ENCODE measurements at places on chromosomes 11 and 22. TPM values are rescaled to one million over a fixed set of nuclear protein-coding genes. Genes with fewer than 3 reads are reported as not detected.

C22orf42 gene
- not detected for total RNA-seq

OR5L2 gene
- not detected for total RNA-seq

ZNF214 gene
- 1.8 TPM for total RNA-seq

VSIG10L2 gene
- total RNA-seq = not detected

MYRF gene
- 0.16 TPM for total RNA-seq

NECTIN1 gene
- total RNA-seq = 6.7 TPM

OR4D5 gene
- total RNA-seq = not detected

ANO9 gene
- total RNA-seq = not detected

RFPL2 gene
- not detected for total RNA-seq

MMP13 gene
- not detected for total RNA-seq

MRGPRE gene
- total RNA-seq = not detected

SLC22A8 gene
- not detected for total RNA-seq

OR5A1 gene
- total RNA-seq = not detected

POU2AF1 gene
- total RNA-seq = not detected

TALDO1 gene
- 249 TPM for total RNA-seq

DNA sequence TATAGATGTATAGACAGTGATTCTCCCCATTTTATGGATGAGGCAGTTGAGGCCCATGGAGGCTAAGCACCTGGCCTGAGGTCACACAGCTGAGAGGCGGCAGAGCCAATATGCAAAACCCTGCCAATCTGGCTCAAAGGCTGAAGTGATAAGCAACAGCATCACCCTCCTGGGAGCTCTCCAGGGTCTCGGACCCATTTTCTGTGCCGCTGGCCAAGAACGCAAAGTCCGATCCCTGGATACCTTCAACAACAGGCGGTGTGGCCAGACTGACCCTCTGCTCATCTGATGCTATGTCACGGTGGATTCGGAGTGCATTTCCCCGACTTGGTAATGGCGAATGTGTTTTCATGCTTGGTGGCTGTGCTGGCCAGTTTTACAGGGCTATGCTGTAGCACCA, 595.0 kb downstream of the TBC1D22A start:
- DNase-seq = no peak

- DNase-seq = no peak
These were observed 153.0 kb downstream of the MPPED1 start for GRCh38 chr22:43564859-43565258.

DNA sequence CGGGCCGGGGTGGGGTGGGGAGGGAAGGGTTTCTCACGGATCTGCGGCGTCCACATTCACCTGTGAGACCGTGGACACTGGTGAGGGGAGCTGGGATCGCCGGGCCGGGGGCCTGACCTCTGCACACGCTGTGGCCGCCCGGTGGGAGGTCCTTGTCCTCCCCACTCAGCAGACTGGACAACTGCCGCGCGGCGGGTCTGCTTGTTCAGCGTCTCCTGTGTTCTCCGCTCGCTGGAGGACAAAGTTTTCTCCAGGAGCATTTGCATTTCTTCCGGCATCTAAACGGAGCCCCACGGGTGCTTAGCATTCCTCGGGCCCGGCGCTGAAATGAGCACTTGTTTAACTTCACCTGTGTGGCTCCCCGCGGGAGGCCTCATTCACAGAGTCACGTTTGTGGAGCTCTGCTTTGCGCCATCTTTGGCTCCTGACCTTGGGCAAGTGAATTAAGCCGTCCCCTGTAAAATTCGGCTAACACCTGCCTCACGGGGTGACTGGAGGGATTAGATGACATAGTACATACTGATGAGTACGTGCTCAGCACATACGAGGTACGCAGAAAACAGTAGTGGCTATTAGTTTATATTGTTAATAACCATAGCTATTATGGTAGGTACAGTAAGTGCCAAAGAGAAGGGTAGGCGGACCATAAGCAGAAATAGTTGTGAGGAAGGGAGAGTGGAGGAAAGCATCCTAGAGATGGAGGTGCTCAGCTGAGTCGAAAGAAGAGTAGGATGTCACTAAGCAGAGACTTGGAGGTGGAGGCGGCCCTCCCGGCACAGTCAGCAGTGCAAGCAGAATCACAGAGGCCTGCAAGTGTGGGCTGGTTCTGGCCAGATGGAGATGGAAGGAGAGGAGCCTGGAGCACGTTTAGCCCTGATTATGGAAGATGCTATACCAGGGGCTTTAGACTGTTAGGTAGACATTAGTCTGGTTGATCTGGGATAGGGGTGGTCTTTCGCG, 885 bp downstream of the TRMU start:
- peak; percentile 28 for DNase-seq

- no peak for DNase-seq
These were observed 43.6 kb downstream of the TMEM135 start for GRCh38 chr11:87081358-87081757.

GRCh38 chr11:69683764-69684333, 8.7 kb upstream of the LTO1 start:
- DNase-seq = no peak

DNA sequence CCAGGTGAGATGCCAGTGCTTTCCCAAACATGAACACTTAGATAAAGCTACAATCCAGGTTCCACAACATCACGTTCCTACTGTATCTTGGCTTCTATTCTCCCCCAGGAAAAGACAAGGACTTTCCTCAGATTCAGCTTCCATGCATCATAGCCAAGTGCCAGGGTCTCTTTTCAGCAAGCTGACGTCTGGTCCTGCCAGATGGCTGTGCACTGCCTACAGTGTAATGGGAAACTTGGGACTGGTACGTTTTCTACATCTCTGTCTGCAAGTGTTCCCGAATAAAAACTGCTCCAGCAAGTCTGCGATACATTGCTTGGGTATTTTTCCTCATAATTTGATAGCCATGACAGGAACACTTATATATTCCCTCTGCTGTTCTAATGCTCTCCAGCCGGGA, 412.5 kb downstream of the FAM181B start:
- no peak for DNase-seq

GRCh38 chr11:116229236-116229970, 543.4 kb downstream of the BUD13 start:
- no peak for DNase-seq

DNA sequence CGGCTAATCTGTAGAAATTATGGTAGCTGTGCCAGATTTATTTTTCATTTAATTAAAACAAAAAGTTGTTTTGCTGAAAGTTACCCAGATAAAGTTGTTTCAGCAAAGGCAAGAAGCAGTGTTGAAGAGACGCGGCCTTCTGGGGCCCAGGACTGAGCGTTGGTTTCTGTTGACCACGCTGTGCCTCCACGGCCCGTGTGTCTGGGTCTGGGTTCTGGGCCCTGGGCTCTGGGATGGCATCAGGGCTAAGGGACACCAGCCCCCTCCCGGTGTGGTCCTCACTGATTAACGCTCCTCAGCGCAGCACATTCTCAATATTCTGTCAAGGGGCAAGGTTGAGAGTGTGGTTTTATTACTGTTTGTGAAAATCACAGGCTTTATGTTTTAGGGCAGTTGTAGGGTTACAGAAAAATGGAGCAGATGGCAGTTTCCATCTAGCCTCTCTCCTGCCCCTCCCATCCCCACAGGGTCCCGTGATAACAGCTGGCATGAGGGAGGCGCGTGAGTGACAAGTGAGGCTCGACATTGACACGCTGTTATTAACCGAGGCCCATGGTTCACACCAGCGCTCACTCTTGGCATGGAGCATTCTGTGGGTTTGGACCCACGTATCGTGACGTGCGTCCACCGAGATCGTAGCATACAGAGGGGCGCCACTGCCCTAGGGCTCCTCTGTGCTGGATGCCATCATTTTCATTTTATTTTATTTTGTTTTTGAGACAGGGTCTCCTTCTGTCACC, 1231.4 kb downstream of the BRD1 start:
- DNase-seq = no peak

- DNase-seq = peak; percentile 20
These were observed 12.0 kb downstream of the BRSK2 start for GRCh38 chr11:1401656-1402221.

DNA sequence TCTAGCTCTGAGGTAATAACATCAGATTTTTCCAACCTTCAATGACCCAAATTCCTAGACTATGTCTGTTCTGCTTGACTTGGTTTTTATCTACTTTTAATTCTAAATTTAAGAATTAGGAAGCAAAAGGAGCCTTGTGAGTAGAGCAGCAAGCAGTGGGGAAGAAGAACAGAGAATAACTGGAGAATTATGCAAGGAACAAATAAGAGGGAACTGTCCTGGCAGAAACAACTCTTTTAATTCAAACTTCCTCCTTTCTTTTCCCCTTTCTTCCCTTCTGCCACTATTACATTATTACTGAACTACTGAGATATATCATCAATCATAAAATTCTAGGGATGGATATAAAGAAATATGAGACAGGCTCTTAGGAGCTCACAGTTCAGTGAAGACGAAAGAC, 276.1 kb downstream of the SBF2 start:
- DNase-seq = no peak

- no peak for DNase-seq
These were observed 58.3 kb downstream of the PRDM11 start for GRCh38 chr11:45204761-45205160.

- DNase-seq = no peak
These were observed 277.4 kb downstream of the SOX6 start for GRCh38 chr11:16078936-16079335.

DNA sequence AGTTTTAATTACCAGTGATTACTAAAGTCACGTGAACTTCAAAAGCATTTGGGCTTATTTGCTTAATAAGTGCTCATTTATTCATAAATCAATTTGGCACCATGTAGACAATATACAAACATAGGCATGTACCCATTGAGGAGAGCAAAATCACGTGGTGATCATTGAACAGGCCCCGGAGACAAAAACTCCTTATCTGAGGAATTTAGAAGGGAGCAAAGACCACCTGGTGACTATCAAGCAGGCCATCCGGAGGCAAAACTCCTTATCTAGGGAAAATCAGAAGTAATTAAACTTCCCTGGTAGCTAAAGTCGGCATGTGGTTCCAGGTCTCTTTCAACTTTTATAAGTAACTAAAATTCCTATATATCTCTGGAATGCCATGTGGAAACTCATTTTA, 5.7 kb upstream of the BTBD10 start:
- DNase-seq = no peak

- no peak for DNase-seq
These were observed 1.2 kb downstream of the SCN4B start for GRCh38 chr11:118151431-118151830.

DNA sequence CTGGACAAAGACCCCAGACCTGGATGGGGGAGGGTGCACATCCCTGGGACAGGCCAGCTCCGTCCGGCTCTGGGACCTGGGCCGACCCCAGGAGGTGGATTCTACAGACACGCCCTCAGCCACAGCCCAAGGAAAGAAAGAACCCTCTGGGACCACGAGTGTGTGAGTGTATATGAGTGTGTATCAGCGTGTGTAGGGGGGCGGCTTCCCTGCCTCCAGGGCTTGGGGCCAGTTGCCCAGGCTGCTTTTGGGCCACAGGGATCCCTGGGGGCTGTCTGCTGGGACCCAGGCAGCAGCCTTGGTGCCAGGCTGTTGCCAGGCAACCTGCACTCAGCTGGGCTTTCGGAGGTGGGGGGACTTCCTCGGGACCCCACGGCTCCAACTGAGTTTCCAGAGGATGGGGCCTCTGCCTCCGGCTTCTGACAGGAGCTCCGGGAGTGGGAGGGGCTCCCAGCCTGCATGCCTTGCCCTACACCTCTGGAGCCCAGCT, 8.9 kb downstream of the DUSP8 start:
- DNase-seq = no peak

- DNase-seq = no peak
These were observed 1403.4 kb upstream of the TENM4 start for GRCh38 chr11:80844110-80844819.

DNA sequence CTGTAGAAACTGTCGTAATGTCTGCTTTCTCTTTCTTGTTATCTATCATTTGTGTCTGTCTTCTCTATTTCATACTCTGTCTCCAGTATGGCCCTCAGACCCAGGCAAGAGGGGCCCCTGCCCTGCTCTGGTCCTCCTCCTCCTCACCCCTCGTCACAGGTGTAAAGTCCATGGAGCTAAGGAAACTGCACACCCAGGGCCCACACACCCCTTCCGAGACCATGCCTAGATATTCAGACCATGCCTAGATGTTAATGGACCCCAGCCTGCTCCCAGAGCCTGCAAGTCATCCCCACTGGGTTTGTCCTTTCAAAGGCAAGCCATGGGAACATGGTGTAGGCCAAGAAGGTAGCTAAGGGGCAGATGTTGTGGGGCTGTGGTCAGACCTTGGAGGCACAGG, 24.1 kb upstream of the ANO1 start:
- DNase-seq = no peak

DNA sequence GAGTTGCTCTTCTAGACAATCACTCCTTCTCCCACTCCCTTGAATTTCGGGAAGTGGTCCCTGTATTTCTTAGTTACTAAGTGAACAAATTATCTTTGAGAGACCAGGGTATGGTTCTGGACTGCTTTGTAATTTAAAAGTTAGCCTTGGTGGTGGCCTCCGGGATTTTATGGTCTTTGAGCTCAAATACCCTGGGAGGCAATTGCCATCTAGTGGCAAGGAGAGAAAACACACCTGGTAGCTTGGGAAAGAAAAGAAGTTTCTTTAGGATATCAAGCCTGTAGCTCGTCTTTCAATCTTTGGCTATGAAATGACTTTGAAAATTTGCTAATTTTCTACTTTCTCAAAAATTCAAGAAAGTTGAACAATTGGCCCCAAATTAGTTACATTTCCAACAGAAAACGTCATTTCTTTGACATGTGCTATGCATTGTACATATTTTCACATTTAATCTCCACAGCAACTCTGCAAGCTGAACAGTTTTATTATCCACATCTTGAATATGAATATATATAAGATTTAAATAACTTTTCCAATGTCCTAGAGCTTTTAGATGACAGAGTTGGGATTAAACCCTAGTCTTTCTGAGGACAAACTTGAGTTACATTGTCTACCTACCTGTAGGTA, 39.1 kb downstream of the MMP27 start:
- peak; percentile 46 for DNase-seq

GRCh38 chr11:17700991-17701390, 18.4 kb upstream of the MYOD1 start:
- no peak for DNase-seq

- no peak for DNase-seq
These were observed 39.4 kb upstream of the DEUP1 start for GRCh38 chr11:93291110-93291509.

- DNase-seq = no peak
These were observed 30.9 kb downstream of the MIF start for GRCh38 chr22:23925020-23925606.

GRCh38 chr22:46370584-46371291, 35.2 kb downstream of the TRMU start:
- DNase-seq = no peak

- DNase-seq = no peak
These were observed 87.0 kb downstream of the MORC2 start for GRCh38 chr22:30881361-30882183.

GRCh38 chr11:133176748-133177147, 355.6 kb downstream of the OPCML start:
- DNase-seq = no peak

Measured in HFFc6 (cell line).